ENCODE measurements at places on chromosomes 3 and 15.

- no peak for DNase-seq
These were observed 256.3 kb downstream of the CPNE4 start for GRCh38 chr3:131778526-131778925.

- DNase-seq, result no peak
These were observed 322.8 kb downstream of the RAP2B start for GRCh38 chr3:153484842-153485241.

- DNase-seq, result no peak
These were observed 137.5 kb downstream of the XXYLT1 start for GRCh38 chr3:195133462-195133861.

GRCh38 chr3:47646362-47646761, 67.7 kb upstream of the CSPG5 start:
- DNase-seq, result no peak

GRCh38 chr15:50774450-50774849, 8.9 kb upstream of the SPPL2A start:
- no peak for DNase-seq
